ENCODE measurements at places on chromosomes 11 and 22.

GRCh38 chr11:102883141-102883540 lies 8.4 kb upstream of the MMP12 start:
- DNase-seq: no peak

DNA sequence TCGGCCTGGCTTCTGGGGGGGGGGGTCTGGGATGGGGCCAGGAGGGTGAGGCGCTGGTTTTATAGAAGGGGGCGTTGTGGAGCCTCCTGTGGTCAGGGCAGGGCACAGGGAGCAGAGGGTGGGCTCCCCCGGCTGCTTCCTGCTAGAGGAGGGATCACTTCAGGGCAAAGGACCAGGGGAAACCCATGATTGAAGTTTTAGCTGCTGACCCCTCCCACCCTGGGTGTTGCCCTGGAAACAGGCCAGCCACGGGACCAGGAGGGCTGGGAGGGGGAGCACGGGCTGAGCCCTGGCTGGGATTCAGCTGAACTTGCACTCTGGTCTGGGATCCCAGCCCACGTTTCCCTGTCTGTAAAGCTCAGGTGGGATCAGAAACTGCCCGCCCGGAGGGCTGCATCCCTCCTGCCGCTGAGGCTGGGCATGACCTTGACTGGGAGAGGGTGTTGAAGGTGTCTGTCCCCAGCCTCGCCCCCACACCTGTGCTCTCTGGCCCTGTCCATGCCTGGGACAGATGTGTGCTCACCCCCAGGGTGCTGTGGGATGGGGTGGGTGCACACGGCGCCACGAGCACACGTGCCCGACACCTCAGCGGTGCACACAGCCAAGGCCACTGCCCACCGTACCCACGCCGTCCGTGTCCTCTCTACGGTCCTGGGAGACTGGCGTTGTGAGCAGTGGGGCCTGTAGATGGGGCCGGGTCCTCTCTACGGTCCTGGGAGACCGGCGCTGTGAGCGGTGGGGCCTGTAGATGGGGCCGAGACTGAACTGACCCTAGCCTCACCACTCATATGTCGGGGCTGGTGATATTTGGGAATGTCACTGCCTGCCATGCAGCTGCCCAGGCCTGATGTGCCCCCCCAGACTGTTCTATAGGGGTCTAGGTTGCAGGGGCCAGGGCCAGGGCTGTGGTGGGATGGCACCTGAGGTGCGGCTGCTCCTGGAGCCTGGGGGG lies 2.3 kb downstream of the TSPAN4 start:
- DNase-seq: peak; percentile 81

GRCh38 chr11:67498544-67498972 lies 6.6 kb downstream of the PITPNM1 start:
- no peak for DNase-seq

DNA sequence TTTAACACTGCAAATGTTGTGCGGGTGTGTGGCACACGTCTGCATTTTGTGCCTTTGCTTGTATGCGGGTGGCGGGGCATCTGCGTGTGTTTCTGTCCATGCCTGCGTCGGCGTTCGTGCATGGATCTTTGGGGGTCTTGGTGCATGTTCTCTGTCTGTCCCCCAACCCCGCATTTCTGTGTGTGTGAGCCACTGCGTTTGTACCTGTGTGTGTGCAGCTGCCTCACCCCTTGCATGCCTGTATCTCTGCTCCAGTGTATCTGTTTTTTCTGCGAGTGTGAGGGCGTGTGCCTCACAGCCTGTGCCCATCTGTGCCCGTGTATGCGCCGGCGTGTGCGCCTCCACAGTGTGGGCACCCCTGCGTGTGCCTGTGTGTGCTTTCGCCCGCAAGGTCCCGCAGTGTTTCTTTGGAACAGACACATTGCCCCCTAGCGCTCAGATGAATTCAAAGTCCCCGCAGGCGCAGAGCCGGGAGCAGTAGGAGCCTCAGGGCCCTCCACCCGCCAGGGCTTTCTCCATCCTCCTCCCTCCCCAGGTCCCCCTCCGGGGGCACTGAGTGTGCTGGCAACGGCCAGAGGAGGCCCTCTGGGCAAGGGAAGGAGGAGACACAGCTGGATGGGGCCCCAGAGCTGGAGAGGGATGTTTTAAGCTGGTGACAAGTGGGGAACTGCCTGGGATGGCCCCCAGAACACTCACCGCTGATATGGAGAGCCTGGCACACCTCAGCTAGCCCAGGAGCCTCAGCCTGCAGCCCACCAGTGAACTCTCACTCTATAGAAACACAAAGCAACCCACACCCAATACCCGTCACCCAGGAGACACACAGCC lies 3.1 kb upstream of the MN1 start:
- peak; percentile 47 for DNase-seq

- peak; percentile 49 for DNase-seq
These were observed 81.9 kb upstream of the WNT7B start for GRCh38 chr22:46058591-46059519.

DNA sequence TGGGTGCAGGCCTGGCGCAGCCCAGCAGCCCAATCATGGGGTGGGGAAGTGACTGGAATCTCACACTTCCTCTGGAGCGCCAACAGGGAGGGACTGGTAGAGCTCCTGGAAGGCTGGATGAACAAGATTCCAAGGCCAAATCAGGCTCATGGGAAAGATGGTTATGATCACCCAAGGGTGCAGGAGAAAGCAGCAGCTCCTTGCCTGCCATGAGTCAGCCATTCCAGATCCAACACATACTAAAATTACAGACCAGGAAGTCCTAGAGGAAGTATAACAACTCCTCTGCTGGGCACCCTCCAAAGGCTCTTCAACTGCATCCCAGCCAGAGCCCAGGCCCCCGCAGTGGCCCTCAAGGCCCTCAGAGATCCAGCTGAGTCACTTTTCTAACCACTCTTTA lies 427.3 kb downstream of the TENM4 start:
- no peak for DNase-seq

All from LHCN-M2 (cell line).